ENCODE measurements at places on chromosomes 1 and 21.

DNA sequence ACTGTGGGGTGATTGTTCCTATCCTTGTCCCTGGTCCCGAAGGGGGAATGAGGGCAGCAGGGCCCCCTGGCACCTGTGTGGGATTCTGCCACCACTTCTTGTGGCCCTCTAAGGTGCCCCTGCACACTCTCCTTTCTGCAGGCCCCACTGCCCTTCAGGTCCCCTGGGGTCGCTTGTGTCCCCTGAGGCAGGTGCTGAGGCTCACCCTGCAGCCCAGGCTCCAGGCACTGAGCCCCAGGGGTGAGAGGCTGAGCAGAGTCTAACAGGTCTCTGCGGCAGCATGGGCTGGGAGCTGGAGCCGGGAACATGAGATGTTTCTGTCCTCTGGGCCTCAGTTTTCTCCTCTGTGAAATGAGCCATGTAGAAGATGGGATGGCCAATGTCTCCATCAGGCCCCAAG, 211.0 kb upstream of the VAMP3 start:
- H3K4me1 ChIP-seq, result peaks cover 5% of the 10 kb centered on the region
- H3K36me3 ChIP-seq, result no peaks in the 10 kb centered on the region
- H3K27me3 ChIP-seq, result peaks cover 5% of the 10 kb centered on the region
- H3K27ac ChIP-seq, result no peak overlapping the region
- no peak overlapping the region for H3K4me3 ChIP-seq

DNA sequence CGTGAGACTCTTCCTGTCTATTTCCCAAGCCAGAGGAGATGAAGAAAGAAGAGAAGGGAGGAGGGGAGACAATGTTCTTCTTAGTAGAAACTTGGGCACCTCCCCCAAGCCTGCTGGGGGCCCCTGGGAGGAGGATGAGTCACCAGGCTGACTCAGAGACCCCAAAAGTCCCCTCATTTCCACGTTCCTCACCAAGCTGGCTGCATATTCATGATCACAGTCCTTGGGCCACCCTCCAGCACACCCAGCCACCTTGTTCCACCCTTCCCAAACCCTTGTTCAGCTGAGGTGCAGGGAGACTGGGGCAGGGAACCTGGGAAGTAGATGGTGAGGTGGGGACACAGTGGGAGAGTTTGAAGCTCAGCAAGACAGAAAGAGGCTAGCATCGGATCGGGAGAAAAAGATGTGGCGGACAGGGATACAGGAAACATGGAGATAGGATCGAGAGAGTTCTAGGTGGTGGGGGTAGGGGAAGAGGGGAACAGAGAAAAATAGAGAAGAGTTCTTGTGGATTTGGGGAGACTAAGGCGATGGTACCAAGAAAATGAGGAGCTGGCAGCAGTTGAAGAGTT, 712 bp downstream of the RAB13 start:
- DNase-seq, result no peak
- H3K4me1 ChIP-seq, result peaks cover 40% of the 10 kb centered on the region
- H3K36me3 ChIP-seq, result peaks cover 2% of the 10 kb centered on the region

- no peaks in the 10 kb centered on the region for H3K4me1 ChIP-seq
- peaks cover 2% of the 10 kb centered on the region for H3K27me3 ChIP-seq
- no peak for DNase-seq
- no peaks in the 10 kb centered on the region for H3K36me3 ChIP-seq
These were observed 28.0 kb upstream of the SFPQ start for GRCh38 chr1:35220976-35221375.

DNA sequence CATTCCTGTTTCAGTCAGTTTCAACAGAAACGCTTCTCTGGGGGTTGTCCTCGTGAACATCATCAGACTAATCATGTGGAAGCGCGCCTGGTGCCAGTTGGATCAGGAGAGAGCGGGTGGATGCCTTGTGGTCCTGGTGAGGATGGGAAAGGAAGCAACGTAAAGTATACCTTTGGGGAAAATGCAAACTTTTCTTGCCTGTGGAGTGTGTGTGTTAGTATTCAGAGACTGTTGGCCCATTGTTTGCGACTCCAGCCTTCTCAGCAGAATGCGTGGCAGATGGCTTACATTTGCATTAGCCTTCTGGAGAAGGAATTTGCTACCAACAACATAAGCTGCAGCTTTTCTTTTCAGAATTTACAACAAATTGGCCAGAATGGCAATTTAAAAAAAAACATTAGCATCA, 173.9 kb downstream of the RWDD3 start:
- DNase-seq, result no peak
- no peak overlapping the region for H3K4me3 ChIP-seq
- H3K27me3 ChIP-seq, result no peaks in the 10 kb centered on the region
- H3K4me1 ChIP-seq, result no peaks in the 10 kb centered on the region
- no peak overlapping the region for H3K27ac ChIP-seq

DNA sequence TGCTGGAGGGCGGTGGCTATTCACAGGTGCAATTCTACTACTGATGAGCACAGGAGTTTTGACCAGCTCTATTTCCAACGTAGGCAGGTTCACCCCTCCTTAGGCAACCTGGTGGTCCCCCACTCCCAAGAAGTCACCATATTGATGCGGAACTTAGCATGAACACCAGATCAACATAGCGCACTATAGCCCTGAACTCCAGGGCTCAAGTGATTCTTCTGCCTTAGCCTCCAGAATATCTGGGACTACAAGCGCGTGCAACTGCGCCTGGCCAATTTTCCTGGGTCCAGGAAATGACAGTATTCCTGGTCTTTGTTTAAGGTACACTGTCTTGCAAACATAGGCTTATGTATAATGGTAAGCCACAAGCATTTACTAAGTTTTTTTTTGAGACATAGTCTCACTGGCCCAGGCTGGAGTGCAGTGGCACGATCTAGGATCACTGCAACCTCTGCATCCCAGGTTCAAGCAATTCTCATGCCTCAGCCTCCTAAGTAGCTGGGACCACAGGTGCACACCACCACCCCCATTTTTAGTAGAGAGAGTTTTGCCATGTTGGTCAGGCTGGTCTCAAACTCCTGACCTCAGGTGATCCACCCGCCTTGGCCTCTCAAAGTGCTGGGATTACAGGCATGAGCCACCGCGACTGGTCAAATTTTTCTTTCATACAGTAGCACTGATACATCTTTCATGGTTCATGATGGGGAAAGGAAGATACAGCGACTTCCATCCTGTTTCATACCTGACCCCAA, 12.6 kb downstream of the MCL1 start:
- H3K27ac ChIP-seq, result peak overlapping the region; percentile 98
- peaks cover 90% of the 10 kb centered on the region for H3K4me1 ChIP-seq
- no peaks in the 10 kb centered on the region for H3K27me3 ChIP-seq
- no peak for DNase-seq
- H3K36me3 ChIP-seq, result peaks cover 23% of the 10 kb centered on the region

DNA sequence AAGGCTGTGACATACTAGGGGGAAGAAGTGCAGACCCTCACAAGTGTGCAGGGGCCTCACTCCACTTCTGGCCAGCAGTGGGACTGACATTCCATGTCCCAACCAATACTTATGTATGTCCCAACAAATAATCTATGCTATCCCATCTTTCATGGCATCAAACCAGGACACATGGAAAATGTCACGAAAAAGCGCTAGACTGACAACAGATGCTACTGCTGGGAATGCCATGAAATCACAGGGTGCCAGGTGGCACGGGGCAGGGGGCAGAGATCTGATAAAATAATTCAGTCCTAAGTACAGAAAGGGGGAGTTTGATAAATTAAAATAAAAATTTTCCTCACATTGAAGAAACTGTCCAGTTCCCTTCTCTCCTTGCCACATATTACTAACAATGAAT, 27.6 kb upstream of the BCAS2 start:
- no peak overlapping the region for H3K4me3 ChIP-seq
- no peak overlapping the region for H3K27ac ChIP-seq
- no peak for DNase-seq
- peaks cover 5% of the 10 kb centered on the region for H3K27me3 ChIP-seq

DNA sequence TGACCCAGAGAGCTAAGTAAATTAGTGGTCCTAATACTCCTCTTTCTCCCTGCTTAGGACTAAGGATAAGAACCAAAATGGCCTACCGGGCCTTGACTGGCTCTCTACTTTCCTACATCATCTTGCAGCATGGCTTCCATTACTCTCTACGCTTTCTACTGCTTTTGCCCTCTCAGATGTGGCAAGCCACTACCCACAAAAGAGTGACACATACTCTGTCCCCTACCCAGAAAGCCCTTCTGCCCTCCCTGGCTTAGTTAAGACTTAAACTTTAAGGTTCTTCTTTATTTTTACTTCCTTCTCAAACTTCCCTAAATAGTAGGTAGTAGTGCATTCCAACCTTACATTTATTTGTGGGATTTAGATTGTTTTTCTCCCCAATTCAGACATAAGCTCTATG, 228.1 kb downstream of the TPR start:
- no peak overlapping the region for H3K27ac ChIP-seq
- H3K36me3 ChIP-seq, result no peaks in the 10 kb centered on the region
- no peaks in the 10 kb centered on the region for H3K27me3 ChIP-seq
- H3K4me1 ChIP-seq, result no peaks in the 10 kb centered on the region
- H3K4me3 ChIP-seq, result no peak overlapping the region

- peaks cover 2% of the 10 kb centered on the region for H3K27me3 ChIP-seq
- no peak for DNase-seq
- no peak overlapping the region for H3K27ac ChIP-seq
- H3K36me3 ChIP-seq, result no peaks in the 10 kb centered on the region
These were observed 167.6 kb downstream of the BRINP2 start for GRCh38 chr1:177338376-177338775.

DNA sequence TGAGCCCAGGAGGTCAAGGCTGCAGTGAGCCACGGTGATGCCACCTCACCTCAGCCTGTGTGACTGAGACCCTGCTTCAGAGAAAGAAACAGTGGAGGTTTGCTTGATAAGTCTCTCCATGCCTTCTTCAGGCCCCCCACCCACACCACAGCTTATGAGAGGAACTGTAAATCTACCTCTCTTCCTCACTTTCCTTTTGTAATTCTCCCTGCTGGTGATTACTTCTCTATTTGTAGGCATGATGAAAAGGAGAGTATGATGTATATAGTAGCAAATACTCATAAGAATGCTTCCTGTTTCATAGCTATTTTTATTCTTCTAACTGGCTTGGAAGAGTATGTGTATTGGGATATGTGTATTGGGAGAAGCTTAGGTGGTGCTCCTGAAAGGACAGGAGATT, 186.3 kb downstream of the VPS13D start:
- H3K27ac ChIP-seq, result no peak overlapping the region
- no peaks in the 10 kb centered on the region for H3K27me3 ChIP-seq
- no peak overlapping the region for H3K4me3 ChIP-seq
- no peak for DNase-seq

DNA sequence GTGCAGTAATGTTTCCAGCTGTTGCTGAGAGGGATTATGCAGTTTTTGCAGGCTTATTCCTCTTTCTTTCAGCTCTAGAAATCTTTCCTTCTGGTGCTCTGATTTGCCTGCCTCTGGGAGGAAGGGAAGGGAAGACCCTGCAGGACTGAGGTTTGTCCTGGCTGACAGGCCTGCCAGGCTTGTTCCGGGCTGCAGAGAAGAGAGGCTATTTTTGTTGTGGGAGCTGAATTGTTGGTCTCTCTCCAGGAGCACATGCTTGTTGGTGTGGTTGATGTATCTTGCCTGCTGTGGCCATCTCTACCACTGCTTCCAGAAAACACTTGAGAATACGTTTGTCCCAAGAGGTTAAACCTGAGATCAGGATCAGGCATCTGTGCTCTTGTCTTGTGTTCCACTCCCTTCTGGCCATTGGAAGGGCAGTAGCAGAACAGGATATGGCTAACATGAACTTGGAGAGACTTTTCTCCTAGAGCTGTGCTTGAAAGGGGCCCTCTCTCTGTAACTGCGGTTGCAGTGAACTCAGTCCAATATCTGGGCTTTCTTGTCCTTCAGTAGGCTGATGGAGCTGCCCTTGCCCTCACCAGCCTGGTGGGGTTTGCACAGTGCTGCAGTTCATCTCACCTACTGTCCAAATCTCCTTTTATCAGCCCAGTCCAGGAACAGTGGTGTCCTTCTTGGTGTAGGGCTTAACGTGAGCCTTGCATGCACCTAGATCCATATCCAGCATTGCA, 21.5 kb upstream of the SLC25A34 start:
- H3K27ac ChIP-seq, result peak overlapping the region; percentile 48
- no peak overlapping the region for H3K4me3 ChIP-seq
- H3K27me3 ChIP-seq, result no peaks in the 10 kb centered on the region
- no peak for DNase-seq
- no peaks in the 10 kb centered on the region for H3K4me1 ChIP-seq
- peaks cover 7% of the 10 kb centered on the region for H3K36me3 ChIP-seq

DNA sequence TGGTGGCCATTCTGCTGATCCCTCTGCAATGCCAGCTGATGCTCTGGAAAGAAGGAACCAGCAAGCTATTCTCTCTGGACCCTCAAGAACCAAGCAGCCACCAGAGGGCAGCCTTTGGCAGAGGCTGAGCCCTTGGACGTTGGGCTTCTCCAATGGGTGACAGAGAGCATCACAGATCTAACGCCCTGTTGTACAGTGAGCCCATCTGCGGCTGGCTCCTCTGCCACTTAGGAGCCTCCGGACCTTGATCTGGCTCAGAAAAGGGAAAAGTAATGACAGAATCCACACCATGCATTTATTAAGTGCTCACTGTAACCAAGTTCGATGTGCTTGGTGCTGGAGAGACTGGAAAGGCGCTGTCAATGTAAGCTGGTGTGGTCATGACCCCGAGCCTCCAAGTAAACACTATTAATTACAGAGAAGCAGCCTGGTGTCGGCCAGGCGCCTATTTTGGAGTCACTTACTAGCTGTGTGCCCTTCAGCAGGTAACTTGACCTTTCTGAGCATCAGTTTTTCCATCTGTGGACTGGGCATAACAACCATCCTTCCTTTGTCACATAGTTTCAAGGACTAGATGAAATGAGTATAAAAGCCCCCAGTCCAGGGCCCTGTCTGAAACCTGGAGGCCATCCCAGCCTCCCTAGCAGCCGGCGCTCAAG, 34.9 kb downstream of the ECE1 start:
- H3K27ac ChIP-seq, result peak overlapping the region; percentile 75
- no peak overlapping the region for H3K4me3 ChIP-seq
- peaks cover 42% of the 10 kb centered on the region for H3K36me3 ChIP-seq
- H3K4me1 ChIP-seq, result peaks cover 43% of the 10 kb centered on the region
- no peaks in the 10 kb centered on the region for H3K27me3 ChIP-seq
- DNase-seq, result peak; percentile 57

DNA sequence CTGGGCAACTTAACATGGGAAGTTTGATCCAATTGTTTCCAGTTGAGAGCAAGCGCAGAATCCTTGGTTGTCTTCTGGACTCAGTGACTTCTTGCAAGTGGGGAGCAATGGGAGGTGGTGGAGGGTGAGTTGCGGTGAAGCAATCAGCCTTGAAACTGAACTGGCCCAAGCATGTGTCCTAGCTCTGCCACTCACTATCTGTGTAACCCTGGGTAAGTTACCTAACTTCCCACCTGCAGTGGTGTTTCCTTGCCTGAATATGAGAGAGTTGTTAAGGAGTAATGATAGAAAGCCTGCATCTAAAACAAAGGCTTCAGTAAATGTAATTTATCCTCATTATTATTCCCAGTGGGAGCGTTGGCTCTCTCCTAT, 132.5 kb upstream of the NFIA start:
- H3K27ac ChIP-seq, result no peak overlapping the region
- DNase-seq, result no peak
- no peaks in the 10 kb centered on the region for H3K4me1 ChIP-seq
- no peaks in the 10 kb centered on the region for H3K36me3 ChIP-seq
- peaks cover 16% of the 10 kb centered on the region for H3K27me3 ChIP-seq

GRCh38 chr1:5769146-5769545, 223.1 kb downstream of the NPHP4 start:
- no peak for DNase-seq
- no peaks in the 10 kb centered on the region for H3K4me1 ChIP-seq
- H3K27me3 ChIP-seq, result peaks cover 2% of the 10 kb centered on the region
- no peak overlapping the region for H3K27ac ChIP-seq
- H3K4me3 ChIP-seq, result no peak overlapping the region

- peaks cover 21% of the 10 kb centered on the region for H3K4me1 ChIP-seq
- H3K4me3 ChIP-seq, result no peak overlapping the region
- DNase-seq, result no peak
- peaks cover 23% of the 10 kb centered on the region for H3K36me3 ChIP-seq
- no peak overlapping the region for H3K27ac ChIP-seq
- H3K27me3 ChIP-seq, result no peaks in the 10 kb centered on the region
These were observed 10.1 kb downstream of the CHD1L start for GRCh38 chr1:147252540-147252939.

All from activated T-helper 1 cell treated with anti-CD3 and anti-CD28 coated beads, Interleukin-12 subunit alpha, Interleukin-12 subunit beta, Interleukin-2, Interleukin-4 antibody, amounts not matched to agents 30 ng/mL and 10 ng/mL and 1 ng/mL, durations not matched to agents 14 hours and 24 hours and 36 hours (primary cell).